ENCODE measurements at places on chromosomes 6 and 20. TPM values are rescaled to one million over a fixed set of nuclear protein-coding genes. Genes with fewer than 3 reads are reported as not detected.

CFB gene
- 476 TPM for total RNA-seq

TFAP2B gene
- total RNA-seq: not detected

NNAT gene
- 6.3 TPM for total RNA-seq

PPP1R14C gene
- 0.37 TPM for total RNA-seq

MEP1A gene
- total RNA-seq: not detected

DNA sequence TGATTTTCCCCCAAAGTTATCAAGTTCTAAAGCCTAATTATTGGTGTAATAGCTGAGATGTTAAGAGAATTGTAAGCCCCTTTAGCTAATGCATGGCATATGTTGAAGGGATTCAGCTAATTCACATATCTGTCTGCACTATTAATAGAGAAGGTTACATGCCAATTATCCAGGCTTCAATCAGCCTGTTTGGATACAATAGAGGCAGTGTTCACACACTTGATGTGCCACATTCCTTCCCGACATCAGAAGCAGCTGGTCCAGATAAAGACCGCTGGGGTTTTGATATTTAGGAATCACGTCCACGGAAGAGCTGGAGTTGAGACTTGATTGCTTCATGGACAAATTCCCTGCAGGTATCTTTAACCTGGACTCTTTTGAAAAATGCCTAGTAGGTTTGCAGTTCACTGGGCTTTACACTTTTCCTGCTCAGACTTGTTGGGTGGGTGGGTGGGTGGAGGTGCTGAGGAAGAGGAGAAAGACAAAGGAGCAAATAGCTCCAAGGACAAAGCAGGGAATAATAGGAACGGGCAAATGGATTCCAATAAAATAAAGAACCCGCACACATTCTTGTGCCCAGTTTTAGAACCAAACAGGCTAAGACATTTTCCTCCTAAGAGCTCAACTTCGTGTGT lies 142.6 kb upstream of the ZNF217 start:
- no peak for DNase-seq

DNA sequence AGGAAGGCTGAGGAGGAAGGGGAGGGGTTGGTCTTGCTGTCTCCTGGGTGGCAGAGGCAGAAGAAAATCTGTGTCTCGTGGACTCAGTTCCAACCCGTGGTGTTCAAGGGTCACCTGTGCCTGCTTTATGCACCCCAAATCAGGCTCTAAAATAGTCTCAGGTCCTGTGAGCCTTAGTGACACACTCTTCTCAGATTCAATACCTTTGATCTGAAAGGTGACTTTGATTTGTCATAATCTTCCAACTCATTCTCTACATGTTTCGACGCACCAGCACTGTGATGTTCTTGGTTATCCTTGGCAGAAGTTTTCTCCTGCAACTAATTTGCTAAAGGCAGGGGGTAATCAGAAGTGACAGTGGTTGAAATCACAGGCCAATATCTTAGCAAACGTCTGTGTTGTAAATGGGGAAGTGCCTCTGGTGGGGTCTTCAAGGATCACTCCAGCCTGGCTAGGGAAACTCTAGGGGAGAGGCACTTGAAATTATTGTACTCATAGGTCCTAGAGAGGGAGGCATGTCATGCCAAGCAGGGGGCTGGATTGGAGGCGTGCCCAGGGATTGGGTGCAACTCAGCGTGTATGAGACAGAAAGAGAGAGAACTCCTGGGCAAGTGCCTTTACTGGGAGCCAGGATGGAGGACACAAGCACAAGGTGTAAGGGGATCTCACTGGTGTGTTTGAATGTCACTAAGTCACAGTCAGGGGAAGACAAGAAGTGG lies 19.0 kb upstream of the PRND start:
- DNase-seq: no peak

DNA sequence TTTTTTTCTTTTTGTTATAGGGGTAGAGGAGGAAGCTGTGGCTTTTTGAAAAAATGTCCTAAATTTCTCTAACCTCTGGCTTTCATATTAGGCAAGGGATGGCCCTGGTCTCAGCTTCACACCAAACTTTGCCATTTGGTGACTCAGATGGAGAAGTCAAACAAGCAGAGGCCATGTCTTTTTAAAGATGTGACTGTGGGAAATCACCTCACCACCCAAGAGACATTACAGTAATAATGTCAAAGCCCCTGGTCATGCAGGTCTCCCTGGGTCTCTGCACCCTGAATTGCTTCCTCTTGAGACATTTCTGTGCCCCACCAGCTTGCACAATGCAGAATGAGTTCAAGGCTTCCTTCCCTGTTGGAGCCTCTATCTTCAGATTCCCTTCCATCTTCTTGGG lies 39.5 kb upstream of the ADGRF5 start:
- no peak for DNase-seq

- DNase-seq: no peak
These were observed 438.1 kb downstream of the HACE1 start for GRCh38 chr6:104421650-104422049.

GRCh38 chr6:24188578-24189080 lies 62.6 kb downstream of the NRSN1 start:
- no peak for DNase-seq

DNA sequence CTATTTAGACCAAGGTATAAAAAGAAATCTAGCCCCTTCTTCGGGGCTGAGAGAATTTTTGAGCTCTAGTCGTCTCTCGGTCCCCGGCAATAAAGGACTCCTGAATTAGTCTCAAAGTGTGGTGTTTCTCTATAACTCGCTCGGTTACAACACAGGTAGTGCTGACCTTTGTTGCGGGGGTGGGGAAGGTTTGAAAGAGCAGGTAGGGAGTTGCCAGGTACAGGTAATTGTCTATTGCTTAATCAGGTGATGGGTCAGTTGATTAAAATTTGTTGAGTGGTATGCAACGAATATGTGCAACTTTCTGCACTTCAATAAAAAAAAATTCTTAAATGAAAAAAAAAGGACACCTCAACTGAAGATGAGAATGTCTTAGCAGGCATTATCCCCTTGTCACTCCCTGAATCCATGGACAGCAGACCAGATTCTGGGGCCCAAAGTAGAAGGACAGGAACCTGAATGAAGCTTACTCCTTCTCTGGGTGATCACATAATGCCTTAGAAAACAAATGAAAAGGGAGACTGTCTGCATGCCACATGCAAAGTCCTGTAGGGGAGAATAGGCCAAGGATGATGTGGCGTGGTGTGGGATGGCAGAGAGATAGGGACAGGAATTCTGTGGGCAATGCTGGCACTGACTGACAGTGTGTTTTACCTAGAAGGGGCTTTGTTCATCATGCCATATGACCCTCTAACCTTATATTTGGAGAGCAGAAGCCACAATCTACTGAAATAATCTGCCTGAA lies 157.6 kb upstream of the OLIG3 start:
- peak; percentile 65 for DNase-seq

GRCh38 chr6:112245511-112246203 lies 8.7 kb downstream of the LAMA4 start:
- DNase-seq: no peak
